ENCODE measurements at places on chromosomes 13 and 19.
A peak's percentile ranks its signal among the peaks of the same experiment; 100 is the strongest.

- no peak for DNase-seq
Measured at GRCh38 chr13:87851410-87851809, 180.2 kb downstream of the SLITRK5 start.

DNA sequence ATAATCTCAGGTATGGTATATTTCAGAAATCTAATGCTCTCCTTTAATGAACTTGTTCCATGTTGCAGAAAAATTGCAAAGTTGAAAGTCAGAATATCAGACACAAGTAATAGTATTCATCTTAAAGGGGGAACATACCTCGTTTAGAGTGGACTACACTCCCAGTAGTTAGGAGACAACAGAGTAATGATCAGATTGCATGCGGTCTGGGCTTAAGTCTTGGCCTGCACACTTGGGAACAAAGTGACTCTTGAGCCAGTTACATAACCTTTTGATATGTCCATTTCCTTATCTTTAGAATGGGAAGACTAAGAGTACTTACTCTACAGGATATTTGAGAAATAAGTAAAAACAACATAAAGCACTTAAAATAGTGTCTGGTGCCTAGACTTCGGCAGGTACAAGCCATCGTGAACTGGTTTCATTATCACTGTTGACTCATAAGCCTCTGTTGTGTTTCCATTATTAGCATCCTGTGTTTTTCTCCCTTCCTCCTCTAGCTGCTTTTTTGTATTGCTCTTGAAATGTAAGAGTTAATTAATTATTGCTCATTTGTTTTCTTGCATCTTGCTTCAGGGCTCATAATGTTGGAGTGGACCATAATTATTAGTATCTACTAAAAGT is 53.0 kb downstream of the DPY19L3 start:
- no peak for DNase-seq

DNA sequence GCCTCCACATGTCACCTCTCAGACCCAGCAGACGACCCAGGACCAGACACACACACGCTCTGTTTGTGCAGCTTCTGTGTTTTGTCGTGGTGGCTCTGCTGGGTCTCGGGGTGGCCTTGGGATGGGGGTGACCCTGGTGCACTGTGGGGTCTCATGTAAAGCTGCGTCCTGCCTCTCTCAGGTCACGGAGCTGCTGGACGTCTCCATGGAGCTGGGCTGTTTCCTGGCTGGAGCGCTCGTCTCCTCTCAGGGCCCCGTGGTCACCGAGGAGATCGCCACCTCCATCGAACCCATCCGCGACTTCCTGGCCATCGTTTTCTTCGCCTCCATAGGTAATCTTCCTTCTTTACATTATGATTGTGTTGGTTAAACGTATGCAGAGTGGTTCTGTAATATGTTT is 45.4 kb upstream of the TFDP1 start:
- no peak for DNase-seq

DNA sequence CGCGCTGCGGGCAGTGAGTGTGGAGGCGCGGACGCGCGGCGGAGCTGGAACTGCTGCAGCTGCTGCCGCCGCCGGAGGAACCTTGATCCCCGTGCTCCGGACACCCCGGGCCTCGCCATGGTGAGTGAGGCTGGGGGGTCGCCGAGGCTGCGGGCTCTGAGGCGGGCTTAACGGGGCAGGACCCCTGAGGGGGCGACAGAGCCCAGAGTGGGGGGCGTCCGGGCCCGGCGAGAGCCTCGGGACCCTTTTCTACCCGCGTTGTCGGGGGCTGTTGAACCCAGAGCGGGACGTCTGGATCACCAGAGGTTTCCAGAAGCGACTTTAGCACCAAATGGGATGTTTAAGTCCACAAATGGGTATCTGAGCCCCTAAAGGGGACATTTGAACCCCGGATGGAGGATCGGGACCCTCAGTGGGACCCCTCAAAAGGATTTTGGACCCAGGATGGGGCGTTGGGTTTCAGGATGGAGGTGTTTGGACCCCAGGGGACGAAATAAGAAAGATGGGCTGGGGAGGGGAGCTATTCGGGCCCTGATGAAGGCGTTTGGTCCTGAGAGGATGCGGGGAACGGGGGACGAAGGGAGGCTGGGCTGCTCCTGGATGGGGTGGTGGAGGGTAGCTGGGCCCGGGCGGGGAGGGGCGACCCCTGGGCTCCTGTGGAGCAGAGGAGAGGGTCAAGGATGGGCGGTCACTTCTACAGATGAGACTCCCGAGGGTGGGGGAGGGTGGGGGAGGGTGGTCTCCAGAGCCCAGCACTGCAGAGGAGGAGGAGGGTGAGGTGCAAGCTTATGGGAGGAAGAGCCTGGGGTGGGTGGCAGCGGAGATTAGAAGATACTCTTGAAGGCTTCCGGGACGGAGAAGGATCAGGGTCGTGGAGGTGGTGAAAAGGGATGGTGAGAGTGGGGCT is at the start of gene CALM3:
CALM3 (plus strand) TSS at position 13 of the 907 bp plus-strand sequence; CDS start at position 118, 105 bp downstream.
- DNase-seq, result no peak

DNA sequence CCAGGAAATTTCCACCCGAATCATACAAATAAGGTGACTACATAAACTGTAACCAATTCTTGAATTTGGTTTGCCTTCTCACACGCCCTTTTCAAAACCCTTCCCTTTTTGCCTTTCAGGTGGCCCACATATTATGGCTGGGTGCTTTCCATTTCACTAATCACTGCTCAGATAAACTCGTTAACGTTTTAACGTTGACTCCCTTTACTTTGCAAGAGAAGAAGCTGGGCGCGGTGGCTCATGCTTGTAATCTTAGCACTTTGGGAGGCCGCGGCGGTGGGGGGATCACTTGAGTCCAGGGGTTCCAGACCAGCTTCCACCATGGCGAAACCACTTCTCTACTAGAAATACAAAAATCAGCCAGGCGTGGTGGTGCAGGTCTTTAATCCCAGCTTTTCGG is 19.8 kb upstream of the ZNF91 start:
- DNase-seq, result no peak

DNA sequence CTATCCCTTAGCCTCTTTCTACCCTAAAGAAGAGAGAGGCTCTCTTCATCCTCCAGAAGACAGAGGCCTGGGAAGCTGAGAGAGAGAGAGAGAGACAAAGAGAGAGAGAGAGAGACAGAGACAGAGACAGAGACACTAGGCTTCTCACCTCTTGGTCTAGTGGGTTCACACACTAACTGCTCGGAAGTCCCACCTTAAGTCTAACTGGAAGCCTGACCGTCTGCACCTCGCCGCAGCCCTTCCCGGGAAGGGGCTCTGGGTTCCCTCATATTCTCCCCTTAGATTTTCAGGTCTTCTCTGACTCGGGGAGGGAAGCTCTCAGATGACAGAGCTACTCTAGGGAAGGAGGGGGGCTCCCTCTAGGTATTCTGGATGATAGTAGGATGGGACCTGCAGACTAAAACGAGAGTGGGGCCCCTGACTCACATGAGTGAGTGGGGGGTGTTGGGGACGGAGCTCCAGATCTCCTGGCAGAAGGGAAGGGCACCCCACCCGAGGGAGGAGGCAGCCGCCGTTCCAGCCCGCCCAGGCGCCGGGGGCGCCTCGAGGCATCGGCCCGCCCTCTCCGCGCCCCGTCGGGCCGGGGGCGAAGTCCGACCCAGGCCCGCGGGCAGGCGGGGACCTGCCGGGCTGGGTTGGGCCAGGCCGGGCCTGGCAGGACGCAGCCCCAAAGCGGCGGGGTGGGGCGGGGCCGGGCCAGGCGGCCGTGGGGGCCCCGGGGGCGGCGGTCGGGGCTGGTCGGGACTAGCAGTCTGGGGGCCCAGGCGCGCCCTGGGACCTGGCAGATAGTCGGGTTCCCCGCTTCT is 2.0 kb upstream of the JUNB start:
- DNase-seq, result no peak

DNA sequence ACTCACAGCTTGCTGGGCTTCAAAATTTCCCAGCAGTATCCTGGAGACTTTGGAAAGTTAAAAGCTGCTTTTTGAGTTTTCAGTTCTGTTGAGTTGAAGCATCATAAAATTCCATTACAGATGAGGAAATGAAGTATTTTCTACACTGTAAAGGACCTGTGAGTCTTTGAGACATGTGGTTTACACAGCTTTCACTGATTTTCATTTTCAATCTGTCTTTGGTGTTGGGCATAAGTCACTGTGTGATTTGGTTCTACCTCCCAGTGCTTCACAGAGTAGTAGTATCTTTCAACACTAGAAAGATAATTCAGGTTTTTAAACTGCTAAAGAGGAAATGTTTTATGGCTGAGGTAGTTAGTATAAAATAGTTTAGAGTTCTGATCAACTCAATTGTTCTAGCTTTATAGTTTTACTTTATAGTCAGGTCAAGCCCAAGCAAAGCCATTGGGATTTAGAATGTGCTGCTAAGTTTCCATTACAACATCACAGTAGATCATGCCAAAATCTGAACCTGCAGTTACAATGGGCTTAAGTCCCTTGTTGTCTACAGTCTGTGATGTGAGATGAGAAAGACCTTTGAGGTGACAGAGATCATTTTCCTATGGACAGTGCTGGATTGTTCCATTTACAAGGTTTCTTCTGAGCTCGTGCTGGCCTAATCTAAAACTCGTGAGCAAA is 161.6 kb downstream of the FLT1 start:
- DNase-seq, result no peak

DNA sequence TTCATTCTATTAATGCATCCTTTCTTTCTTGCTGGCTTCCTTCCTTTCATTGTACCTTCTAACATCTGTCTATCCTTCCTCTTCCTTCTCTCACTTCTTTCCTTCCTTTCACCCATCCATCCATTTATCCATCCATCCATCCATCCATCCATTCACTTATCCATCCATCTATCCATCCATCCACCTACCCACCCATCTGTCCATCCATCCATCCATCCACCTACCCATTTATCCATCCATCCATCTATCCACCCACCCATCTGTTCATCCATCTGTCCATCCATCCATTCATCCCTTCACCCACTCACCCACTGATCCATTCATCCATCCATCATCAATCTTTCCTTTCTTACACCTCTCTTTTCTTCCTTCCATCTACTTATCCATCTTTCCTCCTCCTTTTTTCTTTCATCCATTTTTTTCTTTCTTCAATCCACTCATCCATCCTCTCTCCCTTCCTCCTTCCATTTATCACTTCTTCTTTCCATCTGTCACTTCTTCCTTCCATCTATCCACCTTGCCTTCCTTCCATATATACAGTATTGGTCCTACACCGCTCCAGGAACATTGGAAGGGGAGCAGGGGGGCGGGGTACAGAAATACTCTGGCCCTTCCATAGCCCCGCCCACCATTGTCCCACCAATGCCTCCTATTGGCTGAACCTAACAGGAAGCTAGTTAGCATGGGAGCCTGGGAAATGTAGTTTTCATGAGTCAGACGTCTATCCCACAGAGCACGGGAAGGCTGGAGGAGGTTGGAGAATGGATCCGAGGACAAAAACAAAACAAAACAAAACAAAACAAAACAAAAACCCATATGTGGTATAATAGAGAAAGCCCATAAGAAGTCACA is 45.9 kb downstream of the MBD3L1 start:
- DNase-seq, result no peak

DNA sequence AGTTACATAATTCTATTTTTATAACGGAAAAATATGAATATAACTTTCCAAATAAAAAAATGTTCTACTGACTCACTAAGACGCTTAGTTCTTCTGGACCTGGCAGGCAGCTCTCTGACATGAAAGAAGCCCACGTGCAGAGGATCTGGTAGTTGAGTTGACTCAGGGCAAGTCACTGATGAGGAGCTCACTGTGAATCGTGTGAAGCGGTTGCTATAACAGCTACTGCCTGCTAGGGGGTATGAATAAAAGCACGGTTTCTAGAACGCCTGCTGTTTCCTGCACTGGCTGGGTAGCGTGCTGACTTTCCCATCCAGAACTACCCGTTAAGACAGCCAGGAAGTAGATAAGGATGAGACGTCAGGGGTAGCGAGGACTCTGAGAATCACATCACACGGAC is 54.7 kb upstream of the WASF3 start:
- peak; percentile 53 for DNase-seq

GRCh38 chr13:110817143-110817542 is 97.7 kb downstream of the ANKRD10 start:
- DNase-seq, result no peak

- DNase-seq, result no peak
Measured at GRCh38 chr13:23449398-23450162, 16.1 kb upstream of the SACS start.

- no peak for DNase-seq
Measured at GRCh38 chr13:110950356-110950755, 35.5 kb upstream of the ANKRD10 start.

DNA sequence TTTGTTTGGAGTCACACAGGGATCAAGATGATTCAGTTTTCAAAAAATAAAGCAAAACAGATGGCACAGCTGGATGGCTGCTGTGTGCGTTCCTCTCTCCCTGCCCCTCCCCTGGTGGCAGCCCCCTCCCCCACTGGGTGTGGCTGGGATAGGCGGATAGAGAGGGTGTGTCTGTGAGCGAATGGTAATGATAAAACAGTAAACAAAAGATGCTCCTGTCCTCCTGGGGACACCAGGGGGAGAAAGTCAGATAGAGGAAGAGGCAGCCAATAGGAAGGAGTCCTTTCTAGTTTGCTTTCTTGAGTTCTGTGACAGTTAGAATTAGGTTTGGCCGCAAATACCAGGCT is 6.5 kb downstream of the TMEM255B start:
- no peak for DNase-seq

DNA sequence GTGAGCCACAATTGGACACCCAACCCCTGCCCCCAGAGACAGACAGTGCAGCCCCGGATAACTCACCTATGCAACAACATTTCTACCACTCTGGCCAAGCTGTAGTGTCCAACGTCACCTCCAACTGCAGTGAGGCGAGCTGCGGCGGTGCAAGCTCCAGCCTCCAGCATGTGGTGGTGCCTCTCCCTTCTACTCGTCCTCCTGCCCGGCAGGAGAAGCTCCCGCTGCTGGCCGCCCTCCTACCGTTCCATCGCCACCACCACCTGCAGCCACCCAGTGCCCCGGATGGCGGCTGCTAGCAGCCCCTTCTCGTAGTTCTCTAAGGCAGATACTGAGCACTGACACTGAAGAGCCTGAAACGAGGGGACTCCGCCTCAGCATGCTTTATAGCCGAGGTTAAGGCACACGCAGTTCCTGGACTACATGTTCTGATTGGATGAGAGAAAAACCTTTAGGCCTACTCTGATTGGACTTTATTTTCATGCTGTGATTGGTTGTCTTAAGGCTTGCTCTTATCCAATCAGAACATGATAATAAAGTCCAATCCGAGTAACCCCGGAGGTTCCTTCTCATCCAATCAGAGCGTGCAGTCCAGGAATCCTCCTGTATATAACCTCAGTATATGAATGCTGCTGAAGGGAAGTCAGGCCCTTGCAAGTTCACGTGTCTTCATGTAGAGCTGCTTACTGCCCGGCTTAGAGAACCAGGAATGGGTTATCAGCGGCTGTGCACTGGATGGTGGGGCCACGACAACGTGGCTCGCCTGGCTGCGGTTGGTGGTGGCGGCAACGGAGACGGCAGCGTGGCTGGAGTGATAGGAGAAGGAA is 63.5 kb downstream of the TUBA3C start:
- no peak for DNase-seq
